ENCODE measurements at places on chromosomes 7 and 10.

DNA sequence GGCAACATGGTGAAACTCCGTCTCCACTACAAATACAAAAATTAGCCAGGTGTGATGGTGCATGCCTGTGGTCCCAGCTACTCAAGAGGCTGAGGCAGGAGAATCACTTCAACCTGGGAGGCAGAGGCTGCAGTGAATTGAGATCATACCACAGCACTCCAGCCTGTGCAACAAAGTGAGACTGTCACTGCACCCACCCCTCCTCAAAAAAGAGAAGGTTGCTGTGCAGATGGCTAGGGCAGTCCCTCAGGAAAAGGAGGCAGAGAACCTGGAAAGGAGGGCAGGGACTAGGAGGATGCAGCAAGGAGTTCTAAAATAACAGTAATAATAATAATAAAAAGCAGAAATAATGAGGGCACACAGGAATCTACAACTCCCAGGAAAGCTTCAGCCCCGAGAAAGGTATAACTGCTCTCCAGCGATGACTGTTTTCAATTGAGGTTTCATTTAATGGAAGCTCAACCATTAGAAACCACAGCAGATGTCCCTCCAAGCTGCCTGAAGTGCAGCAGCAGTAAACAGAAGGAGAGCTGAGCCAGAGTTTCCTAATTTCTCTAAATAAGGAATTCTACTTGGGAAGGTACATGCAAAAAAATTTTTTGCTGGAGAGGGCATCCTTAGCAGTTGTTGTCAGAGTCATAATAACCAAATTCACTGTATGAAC, 326.5 kb downstream of the GATA3 start:
- DNase-seq: no peak

DNA sequence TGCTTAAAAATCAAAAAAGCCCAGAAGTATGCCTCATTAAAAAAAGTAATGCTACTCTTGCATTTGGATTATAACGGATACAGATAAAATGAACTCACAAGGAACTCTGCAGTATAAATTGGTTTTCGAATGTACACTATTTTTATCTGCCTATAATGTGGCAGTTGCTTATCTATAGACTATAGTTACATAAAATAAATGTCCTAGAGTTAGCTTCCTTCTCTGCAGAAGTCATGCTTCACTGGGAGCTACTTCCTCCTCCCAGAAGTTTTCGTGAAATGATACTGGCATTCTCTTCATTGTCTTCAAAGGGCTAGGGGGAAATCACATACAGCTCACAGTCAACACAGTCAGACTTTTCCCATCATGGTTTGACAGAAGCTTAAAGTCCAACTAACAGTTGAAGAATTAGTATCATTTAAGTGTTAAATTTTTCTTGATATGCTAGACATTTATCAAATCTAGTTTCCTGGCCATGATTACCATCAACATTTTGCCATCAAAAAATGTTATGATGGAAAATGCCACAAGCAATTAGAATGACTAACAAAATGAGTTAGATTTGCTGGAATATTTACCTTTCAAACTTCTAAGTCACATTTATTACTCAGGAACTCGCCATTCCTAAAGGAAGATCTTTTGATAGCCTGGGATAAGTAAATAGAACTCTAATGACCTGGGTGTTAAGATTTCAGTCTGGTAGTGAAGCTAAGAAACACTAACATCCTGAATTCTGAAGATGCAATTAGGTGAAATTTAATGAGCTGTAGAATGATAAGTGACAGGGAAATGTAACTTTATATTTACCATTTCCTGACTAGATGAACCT, 87.3 kb upstream of the TRIL start:
- no peak for DNase-seq

GRCh38 chr7:157601530-157601929, 264.7 kb downstream of the DNAJB6 start:
- no peak for DNase-seq

GRCh38 chr10:83545901-83546391, 593.4 kb upstream of the GHITM start:
- no peak for DNase-seq

DNA sequence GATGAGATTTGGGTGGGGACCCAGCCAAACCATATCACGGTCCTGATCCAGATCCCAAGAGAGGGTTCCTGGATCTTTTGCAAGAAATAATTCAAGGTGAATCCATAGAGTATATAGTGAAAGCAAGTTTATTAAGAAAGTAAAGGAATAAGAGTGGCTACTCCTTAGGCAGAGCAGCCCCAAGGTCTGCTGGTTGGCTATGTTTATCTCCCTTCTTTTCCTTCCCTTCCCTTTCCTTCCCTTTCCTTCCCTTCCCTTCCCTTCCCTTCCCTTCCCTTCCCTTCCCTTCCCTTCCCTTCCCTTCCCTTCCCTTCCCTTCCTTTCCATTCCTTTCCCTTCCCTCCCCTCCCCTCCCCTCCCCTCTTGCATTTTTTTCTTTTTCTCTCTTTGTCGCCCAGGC, 35.2 kb downstream of the OTUD1 start:
- DNase-seq: no peak

GRCh38 chr7:375321-375831, 85.4 kb downstream of the FOXL3 start:
- DNase-seq: no peak

DNA sequence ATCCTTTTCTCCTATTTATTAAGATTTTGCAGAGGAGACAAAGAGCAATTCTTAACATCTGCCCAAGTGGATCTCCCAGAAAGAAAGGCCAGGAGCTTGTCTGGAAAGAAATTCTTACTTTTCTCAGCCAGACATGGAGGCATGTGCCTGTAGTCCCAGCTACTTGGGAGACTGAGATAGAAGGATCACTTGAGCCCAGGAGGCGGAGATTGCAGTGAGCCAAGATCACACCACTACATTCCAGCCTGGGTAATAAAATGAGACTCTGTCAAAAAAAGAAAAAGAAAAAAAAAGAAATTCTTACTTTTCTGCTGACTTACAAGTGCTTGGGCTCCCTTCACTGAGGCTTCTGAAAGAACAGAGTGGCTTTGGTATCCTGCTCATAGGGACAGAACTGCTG, 2.4 kb upstream of the CYP3A43 start:
- DNase-seq: no peak

GRCh38 chr10:64699244-64699643, 1178.0 kb downstream of the REEP3 start:
- DNase-seq: no peak

DNA sequence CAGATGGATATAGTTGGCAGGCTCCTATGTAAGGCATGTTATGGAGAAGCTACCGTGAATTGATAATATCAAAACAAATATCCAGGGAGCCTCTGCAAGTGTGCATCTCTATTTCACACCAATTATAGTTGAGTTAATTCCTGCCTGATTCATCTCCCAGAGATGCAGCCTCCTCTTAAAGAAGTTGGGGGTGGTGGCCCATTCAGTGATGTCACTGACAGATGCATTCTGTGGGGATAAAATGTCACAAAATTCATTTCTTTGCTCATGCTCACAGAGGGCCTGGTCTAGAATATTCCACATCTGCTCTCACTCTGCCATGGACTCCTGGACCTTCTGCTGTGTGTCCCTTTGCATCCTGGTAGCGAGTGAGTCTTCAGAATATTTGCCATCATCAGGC, 189.1 kb upstream of the PRSS1 start:
- no peak for DNase-seq

- no peak for DNase-seq
Measured at GRCh38 chr7:37398403-37398802, 50.3 kb downstream of the ELMO1 start.

DNA sequence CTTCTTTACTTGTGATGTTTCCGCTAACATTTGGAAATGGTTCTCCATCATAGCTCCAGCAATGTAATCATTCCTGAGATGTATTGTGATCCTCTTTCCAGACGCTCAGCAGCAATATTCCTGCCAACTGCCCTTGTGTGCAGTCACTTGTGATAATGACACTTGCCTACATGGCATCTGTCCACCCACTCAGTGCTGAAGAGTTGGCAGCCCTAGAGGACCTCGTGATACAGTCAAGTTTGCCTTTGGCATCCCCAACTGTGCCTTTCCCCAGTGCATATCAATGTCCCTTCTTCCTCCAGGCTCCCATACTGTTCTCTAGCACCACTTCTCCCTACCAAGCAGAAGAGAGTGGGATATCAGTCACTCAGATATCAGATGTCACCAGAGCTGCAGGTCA, 64.9 kb downstream of the MYOF start:
- DNase-seq: no peak

GRCh38 chr7:37107047-37107750, 341.5 kb downstream of the ELMO1 start:
- DNase-seq: no peak

DNA sequence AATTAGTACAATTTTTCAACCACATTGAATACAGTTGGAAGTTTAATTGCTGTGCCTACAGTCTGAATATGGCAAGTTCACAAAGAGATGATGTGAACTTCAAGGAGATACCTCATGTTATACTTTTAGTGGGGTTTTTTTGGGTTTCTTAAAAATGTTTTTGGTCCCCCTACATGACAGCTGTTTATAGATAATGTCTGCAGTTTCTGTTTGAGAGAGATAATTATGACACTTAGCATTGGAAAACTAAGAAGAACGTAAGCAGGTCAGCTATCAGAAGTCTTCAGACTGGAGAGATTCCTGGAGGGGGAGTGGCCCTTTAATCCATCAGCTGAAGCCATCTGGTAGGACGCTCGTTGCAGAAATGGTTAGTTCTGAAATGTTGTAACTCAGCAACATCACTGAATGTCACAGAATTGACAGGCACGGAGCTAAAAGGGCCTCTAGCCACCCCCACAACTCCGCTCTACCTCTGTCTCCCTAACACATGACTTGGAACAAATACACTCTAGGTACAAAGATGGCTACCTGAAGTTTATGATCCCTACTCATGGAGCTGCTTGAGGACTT, 29.0 kb downstream of the TIMM23 start:
- no peak for DNase-seq

DNA sequence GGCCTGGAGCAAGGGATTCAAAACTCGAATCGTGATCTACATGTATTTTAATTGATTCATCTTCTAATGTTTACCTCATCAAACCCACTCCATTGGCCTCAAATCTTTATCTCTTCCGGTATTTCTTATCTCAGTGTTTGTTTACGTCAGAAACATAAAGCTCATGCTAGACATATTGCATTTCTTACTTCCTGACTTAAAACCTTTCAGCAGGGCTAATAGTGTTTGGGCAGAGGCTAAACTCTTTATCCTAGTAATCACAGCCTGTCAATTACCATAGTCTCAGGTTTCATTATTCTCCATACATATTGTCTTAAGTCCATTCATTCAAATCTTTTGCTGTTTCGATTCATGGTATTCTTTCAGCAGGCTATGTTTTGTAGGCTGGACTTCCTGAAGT, 81.3 kb upstream of the AGR3 start:
- DNase-seq: no peak

- no peak for DNase-seq
Measured at GRCh38 chr10:77189520-77189919, 448.1 kb downstream of the KCNMA1 start.

GRCh38 chr10:61623161-61623560, 39.6 kb upstream of the CABCOCO1 start:
- no peak for DNase-seq

GRCh38 chr7:47357863-47358262, 224.0 kb downstream of the TNS3 start:
- no peak for DNase-seq

GRCh38 chr7:130095812-130096211, 25.5 kb downstream of the KLHDC10 start:
- no peak for DNase-seq

DNA sequence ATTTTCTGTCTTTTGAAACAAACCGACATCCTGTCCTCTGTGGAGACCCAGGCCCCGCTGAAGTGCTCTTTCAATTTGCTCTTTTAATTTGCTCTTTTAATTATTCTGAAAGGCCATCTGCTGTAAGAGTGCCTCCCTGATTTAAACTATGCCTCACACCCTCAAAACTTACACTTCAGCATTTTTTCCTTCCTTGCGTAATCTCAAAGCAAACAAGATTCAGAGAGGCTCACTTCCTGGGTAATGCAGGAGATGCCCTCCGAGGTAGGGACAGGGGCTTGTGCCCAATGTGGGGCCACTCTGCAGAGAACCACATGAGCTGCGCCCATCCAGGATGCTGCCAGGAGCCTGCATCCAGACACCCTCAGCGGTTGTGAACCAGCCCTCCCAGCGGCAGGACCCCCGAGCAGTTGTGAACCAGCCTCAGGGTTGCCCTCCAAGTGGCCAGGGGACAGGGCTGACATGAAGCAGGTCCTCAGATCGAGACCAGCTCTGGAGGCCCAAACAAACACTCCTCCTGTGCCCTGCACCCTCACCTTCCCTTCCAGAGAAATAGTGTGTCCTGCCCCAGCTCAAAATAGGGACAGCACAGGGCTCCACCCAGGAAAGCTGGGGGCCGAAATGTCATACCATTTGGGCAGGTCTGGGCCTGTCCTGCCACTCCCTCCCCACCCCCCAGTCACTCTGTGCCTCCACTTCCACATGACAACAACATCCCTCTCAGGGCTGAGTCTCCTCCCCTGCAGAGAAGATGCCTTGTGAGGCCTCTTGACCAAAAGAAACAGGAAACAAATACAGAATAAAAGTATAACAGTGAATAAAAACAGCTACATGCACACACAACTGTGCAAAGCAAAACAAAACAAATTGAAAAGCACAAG, 190.4 kb downstream of the PTPRN2 start:
- DNase-seq: no peak

DNA sequence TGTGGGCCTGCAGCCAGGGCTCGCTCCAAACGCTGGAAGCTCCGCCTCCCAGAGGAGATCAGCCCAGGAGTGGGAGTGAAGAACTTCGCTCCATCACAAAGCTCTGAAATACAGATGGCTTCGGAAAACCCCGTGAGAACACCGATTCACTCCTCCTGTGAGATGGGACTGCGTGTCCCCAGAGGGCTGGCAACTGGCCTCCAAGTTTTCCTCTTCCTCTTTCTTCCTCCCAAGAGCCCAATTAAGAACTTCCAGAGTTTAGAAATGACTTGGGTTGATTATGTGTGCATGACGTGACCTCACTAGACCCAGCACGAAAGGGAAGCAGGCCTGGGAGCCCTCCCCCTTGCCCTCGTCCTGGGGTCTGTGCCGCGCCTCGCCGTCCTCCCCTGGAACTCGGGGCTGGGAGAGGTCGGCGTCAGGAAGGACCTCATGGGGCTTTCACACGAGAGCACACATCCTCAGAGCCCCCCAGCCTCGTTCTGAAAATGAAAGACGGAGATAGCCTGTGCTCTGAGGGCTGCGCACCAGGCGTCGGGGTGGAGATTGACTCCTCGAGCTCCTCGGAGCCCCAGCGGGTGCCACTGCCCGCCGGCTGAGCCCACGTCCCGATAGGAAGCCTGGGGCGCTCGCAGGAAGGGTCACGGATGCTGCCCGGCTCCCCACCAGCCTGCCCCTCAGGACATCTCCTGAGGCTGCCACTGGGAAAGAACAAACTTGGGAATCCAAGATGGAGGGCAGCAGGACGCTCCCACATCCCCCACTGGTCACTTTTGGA, 37.8 kb downstream of the PTPRN2 start:
- no peak for DNase-seq

DNA sequence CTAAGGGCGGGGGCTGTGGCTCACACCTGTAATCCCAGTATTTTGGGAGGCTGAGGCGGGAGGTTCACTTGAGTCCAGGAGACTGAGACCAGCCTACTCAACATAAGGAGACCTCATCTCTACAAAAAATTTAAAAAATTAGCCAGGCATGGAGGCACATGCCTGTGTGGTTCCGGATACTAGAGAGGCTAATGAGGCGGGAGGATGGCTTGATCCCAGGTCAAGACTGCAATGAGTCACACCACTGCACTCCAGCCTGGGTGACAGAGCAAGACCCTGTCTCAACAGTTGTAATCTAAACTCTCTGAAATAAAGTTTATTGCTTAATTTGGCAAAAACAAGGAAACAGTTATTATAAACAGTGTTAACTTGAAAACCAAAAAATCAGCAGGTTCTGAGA, 123.3 kb downstream of the USP6NL start:
- DNase-seq: no peak

GRCh38 chr7:47556511-47557180, 25.3 kb downstream of the TNS3 start:
- no peak for DNase-seq
